ENCODE measurements at places on chromosomes 6 and 20.
A peak's percentile ranks its signal among the peaks of the same experiment; 100 is the strongest.

DNA sequence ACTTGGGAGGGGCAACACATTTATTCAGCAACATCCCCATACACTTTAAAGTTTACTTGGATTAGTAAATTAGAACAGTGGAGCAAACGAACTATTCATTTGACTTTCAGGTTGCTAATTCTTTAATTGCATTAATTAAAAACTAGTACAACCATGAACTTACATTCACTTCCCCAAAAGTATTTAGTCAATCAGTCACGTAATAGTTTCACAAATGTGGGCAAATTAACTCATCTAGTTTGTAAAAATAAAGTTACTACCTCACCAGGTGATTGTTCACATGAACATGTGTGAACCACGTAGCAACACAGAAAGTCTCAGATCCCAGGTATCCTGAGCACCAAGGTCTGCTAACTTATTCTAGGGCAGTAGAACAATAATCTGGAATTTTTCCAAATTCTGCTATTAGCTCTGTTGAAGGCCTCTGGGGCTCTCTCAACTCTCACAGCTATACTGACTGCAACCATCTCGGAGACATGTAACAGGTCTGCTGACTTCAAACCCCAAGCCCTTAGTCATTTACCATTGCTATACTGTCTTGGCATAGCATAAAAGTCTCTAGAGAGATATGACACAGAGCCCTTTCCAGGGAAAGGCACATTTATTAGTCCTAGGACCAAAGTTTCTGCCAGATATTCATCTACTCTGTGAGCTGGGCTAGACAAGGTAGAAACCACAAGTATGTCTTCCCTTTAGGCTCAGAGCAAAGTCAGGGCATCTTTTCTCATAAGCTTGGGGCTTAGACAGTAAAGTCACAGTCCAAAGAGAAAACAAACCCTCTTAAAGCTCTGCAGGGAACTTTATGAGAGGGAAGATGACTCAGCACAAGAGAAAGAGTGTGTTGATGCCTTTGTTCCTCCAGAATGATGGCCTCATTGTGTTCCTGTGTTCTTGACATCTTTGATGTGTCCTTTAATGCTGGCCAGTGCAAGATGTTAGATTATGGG is 50.9 kb upstream of the CCDC28A start:
- peak; percentile 48 for DNase-seq

- DNase-seq, result no peak
Observed at GRCh38 chr20:22681591-22682248, 97.3 kb upstream of the FOXA2 start.

DNA sequence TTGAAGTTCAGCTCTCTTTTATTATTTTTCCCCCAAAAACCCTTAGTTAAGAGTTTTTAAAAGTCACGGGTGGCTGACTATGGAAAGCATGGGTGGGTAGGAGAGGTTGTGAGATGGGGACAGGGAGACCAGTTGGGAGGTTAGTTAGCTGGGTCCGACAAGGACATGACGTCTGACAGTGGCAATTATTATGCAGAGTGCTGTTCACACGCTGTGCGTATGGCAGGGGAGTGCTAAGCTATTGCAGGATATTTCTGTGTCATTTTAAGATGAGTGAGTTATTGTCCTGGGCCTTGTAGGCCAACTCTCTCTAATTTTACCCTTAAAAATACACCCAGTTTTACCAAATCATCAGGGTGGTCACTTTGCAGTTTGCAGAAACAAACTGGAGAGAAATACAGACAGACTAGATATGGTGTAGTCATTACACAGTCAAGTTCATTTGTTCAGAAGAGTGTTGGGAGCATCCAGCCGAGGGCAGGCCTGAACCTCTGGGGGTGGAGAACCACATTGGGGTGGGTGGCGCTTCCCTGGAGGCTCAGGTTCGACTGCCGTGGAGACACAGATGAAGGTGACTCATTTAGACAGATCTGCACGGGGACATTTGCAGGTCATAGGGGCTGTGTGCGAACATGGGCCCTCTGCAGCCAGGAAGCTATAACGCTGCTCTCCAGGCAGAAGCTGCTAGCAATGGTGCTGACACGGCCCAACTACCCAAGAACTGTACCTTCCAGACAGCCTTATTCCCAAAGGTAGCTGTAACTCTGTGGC is 307.6 kb downstream of the QKI start:
- DNase-seq, result no peak

DNA sequence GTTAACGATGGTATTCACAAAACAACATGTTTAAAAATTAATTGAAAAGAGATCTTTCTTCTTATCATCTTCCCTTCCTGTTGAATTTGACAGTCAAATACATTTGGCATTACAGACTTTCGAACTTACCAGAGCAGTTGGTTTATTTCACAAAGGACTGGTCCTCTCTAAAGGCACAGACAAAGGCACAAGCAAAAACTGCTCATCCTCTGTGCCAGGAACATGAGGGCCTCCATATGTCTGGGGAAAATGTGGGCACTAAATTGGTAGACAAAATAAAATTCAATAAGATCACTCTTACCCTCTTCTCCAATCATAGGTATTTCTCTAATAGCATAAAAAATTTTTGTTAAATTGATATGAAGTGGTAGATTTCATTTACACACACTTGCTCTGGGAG is 40.4 kb downstream of the SYNE1 start:
- DNase-seq, result no peak

- DNase-seq, result peak; percentile 93
Observed at GRCh38 chr20:34938466-34939163, 17.0 kb downstream of the GSS start.

- DNase-seq, result no peak
Observed at GRCh38 chr6:29736563-29736962, 13.3 kb downstream of the HLA-F start.
